ENCODE measurements at places on chromosomes 7 and 10. TPM values are rescaled to one million over a fixed set of nuclear protein-coding genes. Genes with fewer than 3 reads are reported as not detected.

The GNAI1 gene
- total RNA-seq = 33.2 TPM

The COL17A1 gene
- 0.88 TPM for total RNA-seq

The ALKBH4 gene
- 8.5 TPM for total RNA-seq

The ARF5 gene
- 171 TPM for total RNA-seq

The MYPN gene
- total RNA-seq = 0.16 TPM

The NMT2 gene
- total RNA-seq = 52.5 TPM

The KLF14 gene
- total RNA-seq = not detected

The ABCA13 gene
- not detected for total RNA-seq

The GRM3 gene
- not detected for total RNA-seq

The ZNF804B gene
- total RNA-seq = not detected

The CYP2C19 gene
- total RNA-seq = not detected

The NPC1L1 gene
- not detected for total RNA-seq

The HOGA1 gene
- 0.16 TPM for total RNA-seq

The DGKI gene
- total RNA-seq = 0.65 TPM

The DPYSL4 gene
- 7.9 TPM for total RNA-seq

The MYL10 gene
- total RNA-seq = not detected

The LRRC18 gene
- not detected for total RNA-seq

The CLDN15 gene
- total RNA-seq = 4.5 TPM

The SCART1 gene
- total RNA-seq = 0.49 TPM

The ATRNL1 gene
- total RNA-seq = not detected

The STRIP2 gene
- total RNA-seq = 2.8 TPM

The AGR3 gene
- total RNA-seq = not detected

The VPS41 gene
- 38.4 TPM for total RNA-seq

The CYP26C1 gene
- 2.1 TPM for total RNA-seq

The TRIL gene
- 32.7 TPM for total RNA-seq

The AEBP1 gene
- 27.3 TPM for total RNA-seq

The CCDC146 gene
- total RNA-seq = 1.5 TPM

The PRKAG2 gene
- total RNA-seq = 30.9 TPM

The TBXAS1 gene
- 0.19 TPM for total RNA-seq

The MACROH2A2 gene
- total RNA-seq = 0.16 TPM

The PCDH15 gene
- under 0.01 TPM for total RNA-seq

The ZNF25 gene
- 8.1 TPM for total RNA-seq

The TAS2R3 gene
- 0.97 TPM for total RNA-seq

The APBB1IP gene
- 0.06 TPM for total RNA-seq

The SPDYE16 gene
- total RNA-seq = under 0.01 TPM

The BLVRA gene
- 19.4 TPM for total RNA-seq

The GALNT17 gene
- not detected for total RNA-seq

The CCZ1 gene
- total RNA-seq = 33.8 TPM

The RPEL1 gene
- total RNA-seq = not detected

The FANK1 gene
- 2.3 TPM for total RNA-seq

The CHN2 gene
- total RNA-seq = 0.76 TPM

The TLX1 gene
- total RNA-seq = not detected

The SLC18A3 gene
- not detected for total RNA-seq

The GRM8 gene
- total RNA-seq = not detected

The PRKAR2B gene
- 37.6 TPM for total RNA-seq

The ZNF680 gene
- 15.6 TPM for total RNA-seq

The TMEM196 gene
- not detected for total RNA-seq

The CALML3 gene
- not detected for total RNA-seq

The ARHGEF35 gene
- 0.32 TPM for total RNA-seq

The GPR141 gene
- total RNA-seq = 0.88 TPM

The IFIT5 gene
- total RNA-seq = 9.8 TPM

The CALN1 gene
- not detected for total RNA-seq

The ADRA2A gene
- total RNA-seq = 0.16 TPM

The NUTM2A gene
- 0.44 TPM for total RNA-seq

The CNNM1 gene
- total RNA-seq = not detected

The DMBT1 gene
- total RNA-seq = not detected

The NEUROG3 gene
- not detected for total RNA-seq

The PNLIPRP1 gene
- total RNA-seq = not detected

The PRSS37 gene
- not detected for total RNA-seq
